Stimulated activated CD4-positive, alpha-beta T cell treated with anti-CD3 and anti-CD28 coated beads, Interleukin-1b, Interleukin-23, amount 100 ng/mL, for 1 hour (primary cell): ENCODE measurements at places on chromosomes 4 and X.

- no peak for DNase-seq
These were observed 371.8 kb upstream of the NR3C2 start for GRCh38 chr4:148814030-148814429.

GRCh38 chr4:165721815-165722214 is 151.2 kb upstream of the TLL1 start:
- DNase-seq = no peak

- no peak for DNase-seq
These were observed 11.8 kb downstream of the DGKQ start for GRCh38 chr4:961351-962230.

DNA sequence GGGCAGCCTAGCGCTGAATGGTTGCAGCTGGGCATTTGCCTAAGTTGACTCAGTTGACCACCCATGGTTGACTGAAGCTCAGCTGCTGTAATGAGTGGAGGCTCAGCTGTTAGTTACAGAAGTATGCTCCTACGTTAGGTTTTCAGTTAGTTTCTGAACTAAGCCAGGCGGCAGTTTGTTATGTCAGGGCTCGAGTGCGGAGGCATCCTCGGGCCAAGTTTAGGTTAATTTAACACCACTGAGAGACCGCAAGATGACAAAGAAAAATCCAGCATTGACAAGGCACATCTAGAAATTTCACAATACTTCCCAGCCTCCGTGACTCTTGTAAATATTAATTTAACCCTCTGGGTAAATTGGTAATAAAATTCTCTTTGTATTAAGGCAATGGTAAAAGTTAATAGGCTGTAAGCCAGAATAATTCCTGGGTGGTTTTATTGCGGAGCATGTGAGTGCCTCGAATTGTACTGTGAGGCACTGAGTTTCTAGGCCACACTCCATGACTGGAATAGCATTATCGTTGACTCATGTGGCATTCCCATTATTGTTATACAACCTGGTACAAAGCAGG is 33.1 kb upstream of the CDKN2AIP start:
- no peak for DNase-seq

DNA sequence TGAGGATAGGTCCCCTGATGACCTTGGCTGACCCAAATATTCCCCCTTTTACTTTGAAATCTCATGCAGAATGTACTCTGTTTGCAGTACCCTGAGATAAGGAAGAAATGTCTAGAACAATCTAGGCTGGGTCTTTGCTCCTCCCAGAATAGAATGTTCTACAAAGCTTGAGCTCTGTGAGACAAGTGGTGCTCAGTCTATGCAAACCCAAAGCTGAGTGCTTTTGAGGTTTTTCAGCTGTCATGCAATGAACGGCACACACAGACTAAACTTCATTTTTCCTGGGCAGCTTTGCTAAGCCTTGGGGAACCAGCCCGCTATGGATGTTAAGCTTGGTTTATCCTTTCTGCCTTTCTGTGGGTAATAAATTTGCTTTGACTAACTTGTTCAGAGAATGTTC is 513.6 kb downstream of the FAT4 start:
- DNase-seq = no peak

GRCh38 chr4:19999775-20000414 is 251.8 kb upstream of the SLIT2 start:
- no peak for DNase-seq

DNA sequence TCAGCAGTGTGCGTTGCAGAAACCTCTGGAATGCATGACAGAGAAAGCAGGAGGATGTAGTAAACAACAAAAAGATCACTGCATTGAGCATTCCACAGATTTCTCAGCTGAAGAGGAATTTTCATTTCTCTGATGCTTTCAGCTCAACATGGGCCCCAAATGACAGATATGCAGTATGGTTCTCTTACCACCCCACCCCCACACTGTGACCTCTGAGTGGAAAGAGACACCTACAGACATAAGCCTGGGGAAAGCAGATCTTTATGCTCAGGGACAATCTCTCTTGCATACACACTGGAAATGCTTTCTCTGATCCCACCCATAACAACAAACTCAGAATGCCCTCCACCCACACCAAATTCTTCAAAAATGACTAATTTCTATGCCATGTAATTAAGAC is 983.7 kb upstream of the LCORL start:
- DNase-seq = no peak

GRCh38 chrX:130263016-130263415 is 5.7 kb downstream of the ZNF280C start:
- no peak for DNase-seq

GRCh38 chrX:26845056-26845455 is 618.1 kb downstream of the PPP4R3C start:
- no peak for DNase-seq

GRCh38 chr4:5995901-5996623 is 22.2 kb downstream of the C4orf50 start:
- no peak for DNase-seq

- no peak for DNase-seq
These were observed 2.6 kb upstream of the VSIG4 start for GRCh38 chrX:66042307-66043077.

- DNase-seq = no peak
These were observed 208.9 kb upstream of the SLIT2 start for GRCh38 chr4:20042769-20043168.

DNA sequence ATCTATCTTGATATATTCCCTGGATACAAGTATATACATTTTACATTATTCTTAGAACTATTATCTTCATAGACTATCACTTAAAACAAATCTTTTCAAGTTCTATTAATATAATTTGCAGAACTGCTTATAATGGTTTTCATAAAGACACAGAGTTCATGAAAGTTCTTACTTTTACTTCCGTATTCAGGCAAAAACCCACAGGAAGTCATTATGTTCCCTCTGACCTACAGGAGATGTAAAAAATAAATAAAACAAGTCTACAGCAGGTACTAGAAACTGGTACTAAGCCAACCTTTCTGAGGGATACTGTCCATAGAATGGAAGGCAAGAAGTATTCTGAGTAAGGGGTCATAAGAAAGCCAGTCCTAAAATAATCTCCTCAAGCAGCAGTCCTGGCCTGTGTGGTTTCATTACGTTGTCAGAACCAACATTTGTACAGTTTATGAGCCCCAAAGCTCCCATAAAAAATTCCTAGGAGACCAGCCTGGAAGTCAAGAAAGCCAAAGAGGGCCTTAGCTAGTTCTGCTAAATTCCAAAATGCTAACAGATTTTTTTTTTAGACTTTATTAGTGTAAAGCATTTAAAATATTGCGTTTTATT is 68.6 kb downstream of the CAMK2D start:
- DNase-seq = no peak

DNA sequence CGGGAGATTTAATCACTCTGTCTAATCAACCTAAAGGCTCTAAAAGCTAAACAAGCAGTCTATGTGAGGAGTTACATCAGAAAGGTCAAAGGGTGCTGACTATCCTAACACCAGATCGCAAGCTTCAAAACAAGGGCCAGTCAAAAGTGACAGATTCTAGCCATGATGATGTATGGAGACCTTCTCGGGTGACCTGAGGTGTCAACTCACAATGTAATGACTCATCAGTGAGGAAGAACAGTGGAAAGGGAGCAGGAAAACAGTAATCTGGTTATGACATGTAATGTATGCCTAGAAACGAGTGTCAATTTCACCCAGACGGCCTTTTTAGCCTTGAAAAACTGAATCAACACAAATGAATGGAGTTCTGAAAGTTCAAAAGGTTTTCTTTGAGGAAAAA is 375.3 kb downstream of the IDS start:
- DNase-seq = no peak

GRCh38 chr4:89316211-89316610 is 8.6 kb upstream of the GPRIN3 start:
- no peak for DNase-seq

DNA sequence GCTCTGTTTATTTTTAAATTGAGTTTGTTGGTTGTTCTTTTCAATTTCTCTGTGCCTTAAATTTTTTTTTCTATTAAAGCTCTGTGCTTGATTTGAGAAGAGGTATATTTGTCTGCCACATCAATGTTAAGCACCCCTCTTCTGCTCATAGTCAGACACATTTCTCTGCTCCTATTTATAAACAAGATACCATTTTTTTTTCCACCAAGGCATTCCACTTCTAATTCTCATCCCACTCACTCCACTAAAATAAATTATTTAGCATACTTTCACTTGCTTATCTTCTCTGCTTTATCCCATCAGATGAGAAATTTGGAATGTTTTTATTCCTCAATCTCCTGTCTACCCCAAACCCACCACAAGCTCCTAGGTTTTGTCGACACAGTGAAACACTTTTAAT is 127.0 kb upstream of the PDE5A start:
- DNase-seq = no peak

GRCh38 chr4:56433280-56433679 is 2.1 kb downstream of the PPAT start:
- DNase-seq = no peak

DNA sequence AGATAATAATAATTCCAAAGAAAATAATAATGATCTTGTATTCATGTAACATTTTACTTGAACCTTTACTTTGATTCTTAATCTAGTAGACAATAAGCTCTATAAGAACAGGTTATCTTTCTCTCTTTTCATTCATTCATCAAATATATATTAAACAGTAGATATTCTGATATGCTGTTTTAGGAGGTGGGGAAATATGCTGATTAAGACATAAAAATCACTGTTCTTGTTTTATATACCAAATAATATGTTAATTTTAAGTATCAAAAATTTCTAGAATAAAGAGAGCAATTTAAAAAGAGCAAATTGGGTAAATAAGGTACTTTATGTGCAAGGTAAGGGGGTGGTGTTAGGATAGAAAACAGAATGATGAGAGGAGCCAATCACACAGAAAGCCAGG is 401.9 kb downstream of the PDHA2 start:
- no peak for DNase-seq

DNA sequence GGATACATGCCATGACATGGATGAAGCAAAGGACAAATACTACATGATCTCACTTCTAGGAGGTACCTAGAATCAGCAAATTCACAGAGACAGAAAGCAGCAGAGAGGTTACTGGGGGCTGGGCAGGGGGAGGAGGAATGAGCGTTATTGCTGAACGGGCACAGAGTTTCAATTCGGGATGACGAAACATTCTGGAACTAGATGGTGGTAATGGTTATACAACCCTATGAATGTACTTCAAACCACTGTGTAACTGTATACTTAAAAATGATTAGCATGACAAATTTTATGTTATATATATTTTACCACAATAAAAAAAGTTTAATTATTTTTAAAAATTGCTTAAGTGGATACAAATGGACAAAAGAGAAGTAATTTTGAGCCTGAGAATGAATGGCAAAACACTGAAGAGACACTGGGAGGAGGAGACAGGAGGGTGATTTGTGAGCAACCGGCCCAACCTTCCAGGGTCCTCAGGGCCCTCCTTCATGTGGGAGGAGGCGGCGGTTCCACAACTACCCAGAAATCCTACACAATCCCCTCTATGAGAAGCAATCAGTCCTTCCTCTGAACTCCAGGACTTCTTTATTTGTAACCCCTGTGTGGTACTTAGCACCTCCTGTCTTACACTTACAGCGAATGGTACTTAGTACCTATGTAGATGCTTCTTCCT is 14.1 kb downstream of the ACSL1 start:
- DNase-seq = no peak

DNA sequence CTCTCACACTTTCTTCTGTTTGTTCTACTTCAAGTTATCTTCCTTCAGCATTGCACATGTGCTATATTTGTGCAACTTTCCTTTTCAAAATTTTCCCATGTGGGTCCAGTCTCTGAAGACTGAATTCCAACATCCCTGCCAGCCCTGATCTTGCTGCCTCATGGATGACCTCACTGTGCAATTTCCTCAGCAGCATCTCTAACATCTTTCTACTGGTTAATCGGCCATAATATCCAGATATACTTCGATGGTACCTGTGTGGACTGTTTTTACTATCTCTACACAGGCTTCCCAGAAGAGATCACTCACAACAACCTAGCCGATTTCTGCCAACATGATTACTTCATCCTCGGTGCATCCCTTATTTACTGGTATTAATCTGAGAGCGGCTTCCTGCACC is 41.5 kb downstream of the GPM6A start:
- DNase-seq = no peak

- DNase-seq = no peak
These were observed 8.4 kb upstream of the SH3RF1 start for GRCh38 chr4:169279108-169279507.

DNA sequence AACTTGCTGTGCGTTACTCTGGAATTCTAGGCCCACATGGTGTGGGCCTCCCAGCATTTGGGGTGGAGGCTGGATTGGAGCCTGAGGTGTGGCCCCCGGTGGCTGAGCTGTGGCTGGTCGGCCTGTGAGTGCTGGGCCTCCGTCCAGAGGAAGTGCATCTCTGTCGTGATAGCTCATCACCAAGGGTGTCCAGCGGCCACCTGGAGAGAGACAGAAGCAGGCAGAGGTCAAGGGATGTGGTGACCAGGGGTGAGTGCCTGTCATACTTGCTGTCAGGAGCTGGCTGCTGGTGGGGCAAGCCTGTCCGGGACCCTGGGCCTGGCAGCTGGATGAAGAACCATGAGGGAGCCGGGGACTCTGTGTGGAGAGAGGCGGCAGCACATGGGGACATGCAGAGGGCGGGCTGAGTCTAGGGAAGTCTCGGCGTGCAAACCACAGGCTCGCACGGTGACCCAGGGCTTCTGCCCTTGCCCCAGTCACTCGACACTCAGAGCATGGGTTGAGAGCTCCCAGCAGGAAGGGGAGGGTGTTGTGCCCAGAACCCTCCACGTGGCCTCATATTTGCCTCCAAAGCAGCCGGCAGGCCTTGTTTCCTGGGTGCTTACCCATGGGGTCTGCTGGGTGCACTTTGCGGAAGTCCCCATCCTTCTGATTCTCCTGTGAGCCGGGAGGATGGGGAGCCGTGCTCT is 6.2 kb downstream of the SORCS2 start:
- no peak for DNase-seq

GRCh38 chr4:4853921-4854648 is 5.4 kb upstream of the MSX1 start:
- no peak for DNase-seq

DNA sequence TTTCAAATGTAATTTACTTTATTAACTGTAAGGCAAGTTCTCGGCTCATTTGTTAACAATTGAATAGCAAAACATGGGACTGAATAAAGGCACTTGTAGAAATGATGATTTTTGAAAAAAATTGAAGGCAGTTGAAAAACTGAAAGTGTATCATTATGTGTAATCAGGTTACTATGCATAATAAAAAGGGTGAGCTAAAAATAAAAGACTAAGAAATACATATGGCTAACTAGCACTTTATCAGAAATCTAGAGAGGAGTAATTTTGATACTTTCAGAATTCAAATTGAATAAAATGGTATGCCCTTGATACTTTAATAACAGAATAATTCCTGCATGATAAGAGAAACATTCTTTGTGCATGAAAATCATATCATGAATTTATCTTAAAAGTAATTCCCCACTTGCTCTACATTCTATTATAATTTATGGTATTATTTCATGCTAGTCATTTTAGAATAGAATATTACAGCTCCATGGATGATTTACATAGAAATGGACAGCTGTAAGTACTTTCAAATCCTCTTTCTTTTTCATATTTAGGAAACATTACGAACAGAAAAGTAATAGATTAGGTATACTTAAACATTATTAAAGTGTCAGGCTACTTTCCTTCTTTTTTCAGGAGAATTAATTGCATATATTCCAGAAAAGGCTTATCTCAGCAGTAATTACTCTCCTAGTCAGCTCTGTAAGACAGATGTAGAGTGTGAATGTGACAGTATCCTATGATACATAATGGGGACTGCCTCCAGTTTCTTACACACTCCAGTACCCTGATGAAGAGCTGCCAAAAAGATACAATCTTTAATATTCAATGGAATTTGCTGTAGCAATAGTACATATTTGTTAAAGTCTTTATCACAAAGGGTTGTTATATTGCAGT is 697.3 kb downstream of the CCSER1 start:
- DNase-seq = no peak
